ENCODE measurements at places on chromosomes 11 and 22.

- DNase-seq: no peak
These were observed 861 bp upstream of the ZNRF3 start for GRCh38 chr22:28882545-28882877.

GRCh38 chr11:134260503-134260902, 7.1 kb downstream of the ACAD8 start:
- DNase-seq: no peak

DNA sequence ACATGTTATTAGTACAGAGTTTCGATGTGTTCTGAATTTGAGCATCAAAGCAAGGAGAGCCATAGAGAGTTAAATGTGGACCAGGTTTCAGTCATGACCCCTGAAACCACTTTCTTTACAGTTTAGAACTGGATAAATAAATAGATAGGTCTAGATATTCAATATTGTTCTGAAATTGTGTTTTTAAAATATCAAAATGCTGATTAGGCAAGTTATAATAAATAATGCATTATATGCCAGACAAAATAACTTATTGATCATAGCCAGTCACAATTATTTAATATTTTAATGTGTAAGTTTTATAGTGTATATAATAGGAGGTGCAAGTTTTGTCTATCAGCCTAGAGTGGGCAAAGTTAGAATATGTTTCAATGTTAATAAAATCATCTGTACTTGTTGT, 569.5 kb downstream of the METTL15 start:
- DNase-seq: no peak

GRCh38 chr22:19749876-19750275, 10.7 kb upstream of the TBX1 start:
- no peak for DNase-seq

DNA sequence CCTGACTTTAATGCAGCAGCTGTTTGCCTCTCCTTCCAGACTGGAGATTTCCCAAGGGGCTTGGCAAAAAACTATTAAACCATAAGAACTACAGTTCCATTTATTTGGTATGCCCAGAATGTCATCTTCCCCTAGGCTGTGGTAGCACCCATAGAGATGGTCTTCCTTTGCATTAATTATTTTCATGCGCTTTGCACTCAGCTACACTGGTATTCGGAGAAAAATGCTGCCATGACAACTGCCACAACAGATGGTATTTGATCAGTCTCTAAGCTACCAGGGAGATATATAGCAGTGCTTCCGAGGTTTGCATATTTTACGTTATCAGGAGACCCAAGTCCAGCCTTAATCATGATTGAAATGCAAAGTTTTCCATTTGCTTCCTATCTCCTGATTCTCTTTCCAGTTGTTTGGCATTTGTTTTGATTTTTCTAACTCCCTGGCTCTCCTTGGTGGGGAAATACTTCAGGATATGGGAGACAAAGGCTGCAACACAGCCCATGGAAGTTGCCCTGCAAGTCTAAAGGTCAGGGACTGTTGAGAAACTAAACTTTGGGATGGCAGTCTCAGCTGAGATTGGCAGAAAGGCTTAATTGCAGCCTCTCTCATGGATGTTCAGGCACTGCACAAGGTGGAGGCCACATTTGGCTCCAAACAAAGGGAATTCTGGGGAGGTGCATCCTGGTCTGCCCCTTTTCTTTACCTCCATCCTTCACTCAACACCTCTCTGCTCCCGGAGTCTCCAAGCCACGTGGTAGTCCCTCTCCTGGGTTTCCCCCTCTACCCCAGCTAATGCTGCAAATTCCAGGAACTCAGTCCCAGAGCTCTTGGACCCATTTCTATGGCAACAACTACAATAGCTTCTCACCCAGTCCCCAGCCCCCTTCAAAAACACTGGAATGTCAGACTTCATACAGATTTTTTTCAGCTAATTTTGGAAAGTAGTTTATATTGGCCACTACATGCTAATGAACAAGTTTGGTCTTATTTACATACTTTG, 151.8 kb downstream of the NAV2 start:
- DNase-seq: no peak

DNA sequence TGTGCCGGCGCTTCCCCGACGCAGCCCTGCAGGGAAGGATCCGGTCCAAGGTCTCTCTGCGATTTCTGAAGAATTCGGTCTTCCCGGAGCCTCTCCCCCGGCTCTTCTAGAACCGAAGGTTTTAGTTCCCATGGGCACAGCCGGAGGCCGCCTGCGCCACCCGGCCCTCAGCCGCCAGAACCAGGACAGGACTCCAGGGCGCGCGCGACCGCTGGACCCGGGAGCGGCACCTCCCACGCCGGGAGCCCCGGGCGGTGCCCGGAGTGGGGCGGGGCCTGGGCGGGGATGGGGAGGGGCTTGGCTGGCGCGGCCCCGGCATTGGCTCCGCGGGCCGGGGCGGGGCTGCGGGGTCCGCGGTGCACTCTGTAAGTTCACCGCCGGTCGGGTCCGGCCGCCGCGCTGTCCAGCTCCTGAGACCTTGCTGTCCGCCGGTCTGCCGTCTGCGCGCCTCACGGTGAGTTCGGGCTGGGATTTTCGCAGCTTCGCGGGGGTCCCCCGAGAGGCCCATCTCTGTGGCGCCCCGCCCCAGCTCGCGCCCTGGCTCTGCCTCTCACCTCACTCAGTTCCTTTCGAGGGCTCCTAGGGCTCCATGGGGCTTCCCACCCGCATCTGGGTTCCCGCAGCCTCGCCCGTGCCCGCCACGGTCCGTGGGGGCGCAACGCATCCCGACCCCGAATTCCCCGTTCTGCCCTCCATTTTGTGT, at the start of gene CDC42EP2:
Gene CDC42EP2, plus strand, starts transcription at position 366 of the 703 bp plus-strand sequence. CDS start 6,033 bp downstream, outside the sequence.
- peak; percentile 76 for DNase-seq

- no peak for DNase-seq
These were observed 789 bp upstream of the FAM111A start for GRCh38 chr11:59141673-59142460.

- no peak for DNase-seq
These were observed 92.1 kb downstream of the PARVA start for GRCh38 chr11:12469451-12469850.

- DNase-seq: no peak
These were observed 1.2 kb downstream of the PHLDA2 start for GRCh38 chr11:2927851-2928604.

DNA sequence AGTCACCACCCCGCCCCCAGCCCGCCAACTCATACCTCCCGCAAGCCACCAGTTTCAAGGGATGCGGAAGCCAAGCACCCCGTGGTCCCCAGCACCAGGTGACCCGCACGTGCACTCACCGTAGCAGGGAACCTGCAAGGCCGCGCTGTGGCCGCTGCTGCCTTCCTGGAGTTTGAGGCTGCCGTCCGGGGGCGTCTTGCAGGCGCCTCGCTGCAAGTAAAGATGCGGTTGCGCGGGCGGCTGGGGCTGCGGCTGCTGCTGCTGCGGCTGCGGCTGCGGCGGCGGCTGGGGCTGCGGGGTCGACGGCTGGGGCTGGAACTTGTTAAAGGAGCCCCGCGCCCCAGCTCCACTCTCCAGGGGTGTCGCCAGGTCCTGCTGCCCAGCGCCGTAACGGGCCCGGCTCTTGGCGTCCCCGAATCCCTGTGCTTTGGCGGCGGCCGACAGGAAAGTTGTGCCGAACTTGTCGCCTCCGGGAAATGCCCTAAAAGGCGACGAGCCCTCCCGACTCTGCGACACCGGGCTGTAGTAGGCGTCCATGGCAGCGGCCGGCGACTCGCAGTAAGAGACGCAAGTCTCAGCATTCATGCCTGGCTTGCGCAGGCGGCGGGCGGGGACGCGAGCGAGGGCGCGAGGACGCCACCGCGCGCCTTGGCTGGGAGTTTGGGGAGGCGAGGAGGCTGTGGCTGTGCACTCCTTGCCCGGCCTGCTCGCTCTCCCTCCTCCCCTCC, at the start of gene ALX4:
Gene ALX4, minus strand, starts transcription at position 662 of the 728 bp plus-strand sequence. Its CDS starts 77 bp downstream, at position 585.
- no peak for DNase-seq

DNA sequence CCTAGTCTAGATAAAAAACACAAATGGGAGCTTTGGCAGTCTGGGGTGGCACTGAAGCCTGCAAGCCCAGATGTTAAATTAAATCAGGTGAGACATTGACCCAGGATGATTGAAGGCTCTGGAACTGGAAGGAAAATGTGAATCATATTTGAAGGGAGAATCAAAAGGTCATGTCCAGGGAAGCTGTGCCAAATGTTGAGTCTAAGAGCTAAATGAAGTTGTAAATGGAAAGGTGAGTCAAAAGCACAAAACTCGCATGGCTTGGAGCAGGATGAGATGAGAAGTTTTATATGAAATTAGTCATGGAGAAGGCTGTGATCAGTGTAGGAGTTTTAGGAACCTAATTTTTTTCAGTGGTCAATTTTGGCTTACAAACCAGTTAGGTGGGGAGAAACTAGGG, 301.1 kb downstream of the BLID start:
- DNase-seq: no peak

DNA sequence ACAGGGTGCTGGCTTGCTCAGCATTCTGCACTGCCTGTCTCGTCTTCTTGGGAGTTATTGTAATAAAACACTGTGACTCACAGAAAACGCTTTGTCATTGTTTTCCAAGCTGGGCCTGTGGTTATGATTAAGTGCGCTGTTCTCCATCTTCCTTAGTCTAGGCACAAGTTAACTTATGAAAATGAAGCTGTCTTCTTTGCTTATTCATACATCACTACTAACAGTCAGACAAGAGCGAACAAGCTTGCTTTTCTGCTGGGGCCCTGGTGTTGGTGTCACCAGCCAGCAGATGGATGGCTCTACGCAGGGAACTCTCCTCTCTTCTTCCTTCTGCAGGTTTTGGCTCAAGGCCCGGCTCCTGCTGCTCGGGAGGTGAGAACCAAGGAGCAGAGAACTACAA, 380.1 kb upstream of the SYN3 start:
- DNase-seq: no peak

- DNase-seq: no peak
These were observed 86.4 kb downstream of the MPPED1 start for GRCh38 chr22:43497956-43498855.

DNA sequence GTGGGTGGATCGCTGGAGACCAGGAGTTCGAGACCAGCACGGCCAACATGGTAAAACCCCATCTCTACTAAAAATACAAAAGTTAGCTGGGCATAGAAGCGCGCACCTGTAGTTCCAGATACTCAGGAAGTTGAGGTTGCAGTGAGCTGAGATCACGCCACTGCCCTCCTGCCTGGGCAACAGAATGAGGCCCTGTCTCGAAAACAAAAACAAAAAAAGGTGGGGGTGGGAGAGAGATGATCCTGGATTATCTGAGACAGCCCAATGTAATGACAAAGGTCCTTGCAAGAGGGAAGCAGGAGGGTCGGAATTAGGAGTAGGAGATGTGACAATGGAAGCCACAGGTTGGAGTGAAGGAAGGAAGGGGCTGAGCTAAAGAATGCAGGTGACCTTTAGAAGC, 87.6 kb upstream of the APOA1 start:
- DNase-seq: peak; percentile 66

DNA sequence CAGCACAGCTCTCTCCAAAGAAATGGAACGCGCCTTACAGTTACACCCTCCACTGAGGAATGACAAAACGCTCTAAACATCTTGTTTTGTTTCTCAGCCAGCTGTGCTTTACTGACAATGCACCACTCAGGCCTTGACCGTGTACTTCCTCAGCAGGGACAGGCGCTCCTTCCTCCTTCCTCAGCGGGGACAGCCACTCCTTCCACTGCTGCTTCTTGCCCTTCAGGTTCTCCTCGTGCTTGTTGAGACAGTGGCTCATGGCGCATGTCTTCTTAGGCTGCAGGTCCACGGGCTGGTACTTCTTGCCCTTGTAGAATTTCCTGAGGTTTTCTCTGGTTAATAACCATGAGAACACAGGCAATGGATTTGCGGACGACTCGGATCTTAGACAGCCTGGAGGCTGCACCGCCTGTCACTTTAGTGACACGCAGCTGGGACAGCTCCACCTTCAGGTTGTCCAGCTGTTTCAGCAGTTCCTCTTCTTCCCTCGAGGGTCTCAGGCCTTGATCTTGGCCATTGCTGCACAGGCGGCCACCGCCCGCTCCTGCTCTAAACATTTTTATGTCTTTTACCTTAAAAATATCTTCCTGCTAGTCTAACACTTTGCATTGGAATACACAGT, 613.8 kb downstream of the BRD1 start:
- no peak for DNase-seq

GRCh38 chr11:78914503-78914902, 339.8 kb upstream of the NARS2 start:
- DNase-seq: no peak

GRCh38 chr11:1348796-1349326, 39.4 kb upstream of the TOLLIP start:
- DNase-seq: no peak

GRCh38 chr22:38317122-38317994, at the start of gene CSNK1E:
Gene CSNK1E, minus strand, starts transcription at chr22:38317433. Its CDS starts 3,276 bp downstream, at chr22:38314157.
- DNase-seq: peak; percentile 82

DNA sequence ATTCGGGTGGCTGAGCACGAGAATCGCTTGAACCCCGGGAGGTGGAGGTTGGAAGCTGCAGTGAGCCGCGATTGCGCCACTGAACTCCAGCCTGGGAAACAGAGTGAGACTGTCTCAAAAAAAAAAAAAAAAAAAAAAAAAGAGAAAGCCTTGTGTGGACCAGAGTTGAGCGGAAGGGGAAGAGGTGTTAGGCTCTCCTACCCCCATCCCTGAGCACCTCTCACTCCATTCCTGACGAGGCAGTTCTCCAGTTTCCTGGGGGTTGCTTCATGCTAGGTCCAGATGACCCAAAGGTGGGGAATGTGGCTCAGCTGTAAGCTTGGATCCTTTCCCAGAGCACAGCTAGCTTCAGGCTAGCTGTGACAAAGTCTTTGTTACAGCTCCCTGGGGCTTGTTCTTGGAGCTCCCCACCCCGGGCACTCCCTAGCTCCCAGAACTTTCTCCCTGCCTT, 8.8 kb upstream of the DNAL4 start:
- DNase-seq: no peak

DNA sequence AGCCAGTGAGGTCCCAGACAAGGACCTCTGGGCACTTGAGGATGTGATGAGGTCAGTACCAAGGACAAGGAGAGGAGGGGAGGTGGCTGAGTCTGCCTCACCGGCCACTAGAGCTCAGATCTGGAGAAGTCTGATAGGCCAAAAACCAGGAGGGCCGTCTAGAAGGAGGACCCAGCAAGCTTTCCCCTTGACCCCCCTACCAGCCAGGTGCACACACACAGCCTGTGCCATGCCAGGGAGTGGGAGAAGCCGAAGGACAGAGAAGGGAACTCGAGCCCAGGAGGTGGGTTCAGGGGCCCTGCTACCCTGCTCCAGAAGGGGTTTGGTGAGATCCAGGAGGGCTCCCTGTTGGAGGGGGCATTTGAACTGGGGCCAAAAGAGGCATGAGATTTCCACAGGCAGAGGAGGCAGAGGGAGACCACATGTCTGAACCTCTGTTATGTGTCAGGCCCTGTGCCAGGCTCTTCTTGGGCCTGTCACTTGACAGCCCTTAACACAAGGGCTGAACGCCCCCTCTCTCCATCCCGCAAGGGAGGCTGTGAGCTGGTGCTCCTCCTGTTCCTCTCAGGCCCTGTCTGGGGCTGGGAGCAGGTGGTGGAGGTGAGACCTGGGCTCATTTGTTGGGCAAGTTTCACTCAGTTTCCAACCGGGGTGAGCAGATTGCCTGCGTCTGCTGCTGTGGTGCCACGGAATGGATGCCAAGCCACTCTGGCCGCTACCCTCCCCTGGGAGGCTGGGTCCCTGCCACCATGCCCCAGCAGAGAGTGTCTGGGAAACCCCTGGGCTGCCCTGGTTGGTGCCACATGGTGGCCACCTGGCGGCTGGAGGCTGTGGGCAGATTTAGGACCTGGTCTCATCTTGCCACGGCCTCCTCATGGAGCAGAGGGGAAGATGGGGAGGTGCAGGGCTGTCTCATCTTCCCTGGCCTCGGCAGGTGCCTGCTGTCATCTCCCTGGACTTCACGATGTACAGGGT, 65.2 kb downstream of the MPPED1 start:
- DNase-seq: no peak
